ENCODE measurements at places on chromosomes 12 and 14.

GRCh38 chr14:87286191-87286590 is 706.8 kb downstream of the GALC start:
- no peak for DNase-seq

GRCh38 chr12:119914666-119915065 is 37.5 kb upstream of the CIT start:
- DNase-seq, result no peak

DNA sequence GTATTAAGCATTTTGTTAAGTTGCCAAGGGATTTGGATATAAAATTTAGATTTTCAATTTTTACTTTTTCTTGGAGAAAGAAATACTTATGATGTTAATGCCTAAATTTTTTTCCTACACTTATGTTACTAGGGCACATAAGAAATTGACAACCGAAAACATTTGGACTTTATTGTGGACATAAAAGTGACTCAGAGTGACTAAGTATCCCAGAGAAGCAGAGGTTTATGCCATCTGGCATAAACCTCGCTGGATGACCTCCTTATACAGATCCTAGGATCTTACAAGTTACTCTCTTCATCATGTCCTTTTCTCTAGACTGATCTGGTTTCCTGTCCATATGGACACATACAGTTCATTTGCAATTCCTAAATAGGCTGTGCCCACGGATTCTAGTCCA is 89.8 kb downstream of the RERG start:
- no peak for DNase-seq

- DNase-seq, result no peak
Measured at GRCh38 chr14:29569194-29569593, 358.5 kb downstream of the PRKD1 start.

DNA sequence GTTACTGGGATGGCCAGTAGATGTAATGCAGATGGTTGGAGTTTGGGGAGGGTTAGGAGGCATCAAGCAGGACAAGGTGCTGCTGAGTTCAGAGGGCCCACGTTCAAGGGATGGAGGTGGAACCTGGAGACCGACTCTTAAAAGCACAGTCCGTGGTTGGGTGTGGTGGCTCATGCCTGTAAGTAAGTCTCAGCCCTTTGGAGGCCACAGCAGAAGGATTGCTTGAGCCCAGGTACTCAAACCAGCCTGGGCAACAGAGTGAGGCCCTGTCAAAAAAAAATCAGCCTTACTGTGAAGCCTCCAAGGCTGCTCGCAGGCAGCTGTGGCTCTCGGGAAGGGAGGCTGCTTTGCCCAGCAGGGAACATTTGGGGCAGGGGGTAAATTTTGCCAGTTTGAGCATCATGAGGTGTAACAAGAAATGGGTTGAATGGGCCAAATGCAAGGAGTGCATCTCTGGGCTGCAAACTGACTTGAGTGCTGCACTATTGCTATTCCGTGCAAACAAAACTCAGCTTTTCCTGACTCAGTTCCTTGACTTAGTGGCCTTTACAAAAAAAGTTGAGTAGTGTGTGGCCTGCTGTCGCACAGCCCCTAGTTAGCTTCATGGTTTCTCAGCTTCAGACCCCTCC is 55.0 kb downstream of the ANAPC7 start:
- no peak for DNase-seq

DNA sequence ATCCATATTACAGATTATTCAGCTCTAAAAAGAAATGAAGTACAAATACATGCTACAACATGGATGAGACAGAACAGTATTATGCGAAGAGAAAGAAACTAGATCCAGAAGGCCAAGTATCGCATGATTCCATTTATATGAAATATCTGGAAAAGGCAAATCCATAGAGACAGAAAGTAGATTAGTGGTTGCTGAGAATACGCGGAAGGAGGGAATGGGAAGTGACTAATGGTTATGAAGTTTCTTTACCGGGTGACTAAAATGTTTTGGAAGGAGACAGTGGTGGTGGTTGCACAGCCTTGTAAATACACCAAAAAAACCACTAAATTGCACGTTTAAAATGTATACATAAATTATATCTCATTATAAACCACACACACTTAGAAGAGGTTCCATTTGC is 12.5 kb downstream of the PRDM4 start:
- DNase-seq, result no peak

DNA sequence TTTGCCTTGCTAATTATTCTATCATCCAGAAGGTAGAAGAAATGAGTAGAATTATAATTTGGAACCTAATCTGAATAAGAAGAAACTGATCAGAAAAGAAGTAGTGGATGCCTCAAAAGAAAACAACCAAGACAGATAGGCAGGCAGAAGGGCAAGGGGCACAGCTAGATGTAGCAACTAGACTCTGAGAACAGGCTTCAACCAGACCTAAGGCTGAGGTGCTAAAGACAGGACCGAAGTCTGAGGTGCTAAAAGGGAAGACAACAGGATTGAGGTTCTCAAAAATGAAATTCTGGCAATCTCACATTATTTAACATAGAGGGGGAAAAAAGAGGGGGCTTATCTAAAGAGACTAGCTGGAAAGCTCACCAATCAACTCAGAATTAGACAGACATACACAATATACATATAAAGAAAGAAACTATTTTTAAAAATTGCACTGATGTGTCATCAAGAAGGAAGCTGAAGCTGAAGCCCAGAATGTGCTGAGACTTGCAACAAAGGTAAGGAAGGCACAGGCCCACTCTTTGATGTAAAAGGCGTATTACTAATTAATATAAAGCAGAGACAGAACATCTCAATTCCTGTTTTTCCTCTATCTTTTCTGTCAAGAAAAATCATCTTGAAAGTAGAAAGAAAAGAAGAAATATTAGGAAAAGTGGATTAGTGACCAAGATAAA is 43.8 kb upstream of the CSRNP2 start:
- no peak for DNase-seq

GRCh38 chr14:90454041-90455000 is 57.5 kb downstream of the CALM1 start:
- DNase-seq, result no peak

DNA sequence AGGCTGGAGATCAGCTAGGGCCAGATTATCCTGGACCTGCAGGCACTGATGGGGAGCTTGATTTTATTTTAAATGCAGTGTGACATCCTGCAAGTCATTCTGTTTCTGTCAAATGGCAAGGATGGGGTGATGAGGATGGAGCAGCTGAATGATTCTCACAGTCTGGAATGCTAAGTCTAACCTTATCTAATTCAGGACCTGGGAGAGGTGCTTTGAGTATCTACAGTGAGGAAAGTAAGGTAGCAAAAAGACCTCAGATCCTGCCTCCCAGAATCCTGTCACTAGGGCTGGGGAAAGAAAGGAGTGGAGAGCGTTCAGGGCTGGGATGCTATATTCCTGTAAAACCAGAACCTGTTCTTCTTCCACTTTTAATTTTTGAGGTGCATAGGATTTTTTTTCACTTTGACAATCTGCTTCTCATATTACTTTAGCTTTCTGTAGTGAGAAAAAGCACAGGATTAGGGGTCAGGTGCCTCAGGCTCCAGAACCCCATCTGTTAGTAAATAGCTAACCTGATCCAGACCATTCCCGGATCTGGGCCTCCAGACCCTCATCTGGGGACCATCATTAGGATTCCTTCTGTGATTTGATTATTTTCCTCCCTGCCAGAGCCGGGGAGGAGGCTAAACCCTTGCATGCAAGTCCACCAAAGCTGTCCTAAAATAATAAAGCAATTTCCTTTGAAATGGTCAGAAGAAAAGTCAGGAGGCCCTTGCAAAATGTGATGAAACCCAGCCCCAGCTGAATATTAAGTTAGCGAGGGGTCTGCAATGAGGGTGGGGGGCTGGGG is 54.7 kb downstream of the ASCL1 start:
- no peak for DNase-seq

DNA sequence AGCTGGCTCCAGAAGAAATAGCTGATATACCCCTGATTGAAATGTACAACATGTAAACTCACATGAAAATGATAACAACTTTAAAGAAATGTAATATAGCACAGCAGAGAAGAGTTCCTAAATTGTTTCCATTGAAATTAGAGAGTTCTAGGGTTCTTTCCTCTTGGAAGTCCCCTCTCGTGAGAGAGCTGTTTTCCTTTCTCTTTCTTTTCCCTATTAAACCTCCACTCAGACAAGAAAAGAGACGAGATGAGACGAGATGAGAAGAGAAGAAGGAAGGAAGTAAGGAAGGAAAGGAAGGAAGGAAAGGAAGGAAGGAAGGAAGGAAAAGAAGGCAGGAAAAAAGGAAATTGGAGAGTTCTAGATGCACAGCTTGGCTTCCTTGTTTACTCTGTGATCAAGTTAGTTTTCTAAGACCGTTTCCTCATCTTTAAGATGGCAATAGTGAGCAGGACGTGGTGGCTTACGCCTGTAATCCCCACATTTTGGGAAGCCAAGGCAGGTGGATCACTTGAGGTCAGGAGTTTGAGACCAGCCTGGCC is 11.9 kb downstream of the DRAM1 start:
- DNase-seq, result no peak

DNA sequence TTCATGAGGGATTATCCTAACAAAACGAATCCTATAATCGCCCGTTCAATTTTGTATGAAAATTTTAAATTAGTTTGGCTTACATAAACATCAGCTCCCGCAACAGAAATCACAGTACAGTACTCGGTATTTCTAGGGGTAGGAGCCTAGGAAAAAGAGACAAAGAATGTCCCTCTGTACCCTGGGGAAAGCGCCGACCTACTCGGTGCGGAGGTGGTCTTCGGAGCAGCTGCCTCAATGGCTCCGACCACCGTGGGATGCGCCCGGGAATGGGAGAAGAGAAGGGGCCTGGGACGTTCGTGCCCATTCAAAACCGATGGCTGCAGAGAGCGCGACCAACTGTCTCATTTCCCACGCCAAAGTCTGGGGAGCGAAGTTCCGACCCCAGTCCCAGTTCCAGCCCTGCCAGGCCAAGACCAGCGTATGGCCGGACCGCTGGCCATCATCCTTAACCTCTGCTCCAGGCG is 618 bp downstream of the GNPNAT1 start:
- no peak for DNase-seq

- DNase-seq, result no peak
Measured at GRCh38 chr14:51006324-51006723, 62.0 kb upstream of the PYGL start.

- no peak for DNase-seq
Measured at GRCh38 chr12:92132288-92132687, 13.4 kb downstream of the BTG1 start.

- DNase-seq, result peak; percentile 30
Measured at GRCh38 chr12:64826234-64826633, 1.8 kb downstream of the TBC1D30 start.

- DNase-seq, result no peak
Measured at GRCh38 chr14:33510991-33511390, 439.9 kb downstream of the EGLN3 start.

GRCh38 chr14:27485193-27485592 is 887.4 kb upstream of the NOVA1 start:
- DNase-seq, result no peak

DNA sequence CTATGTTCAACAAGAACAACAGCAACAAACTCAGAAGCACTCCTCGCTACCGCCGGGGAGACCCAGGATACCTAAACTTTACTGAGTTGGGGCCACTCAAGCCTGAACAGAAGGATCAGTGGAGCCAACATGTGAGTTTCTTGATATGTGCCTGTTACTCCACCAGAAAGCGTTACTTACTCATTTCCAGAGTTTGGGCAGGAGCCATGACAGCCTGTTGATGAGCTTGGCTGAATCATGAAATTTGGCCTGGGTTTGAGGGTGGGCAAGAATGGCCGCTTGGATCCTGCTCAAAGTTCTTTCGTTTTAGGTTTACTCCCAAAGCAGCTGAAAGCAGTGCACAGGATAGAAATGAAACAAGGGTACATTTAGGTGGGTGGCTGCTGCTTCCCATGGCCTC is 12.0 kb upstream of the GALNT6 start:
- DNase-seq, result no peak

DNA sequence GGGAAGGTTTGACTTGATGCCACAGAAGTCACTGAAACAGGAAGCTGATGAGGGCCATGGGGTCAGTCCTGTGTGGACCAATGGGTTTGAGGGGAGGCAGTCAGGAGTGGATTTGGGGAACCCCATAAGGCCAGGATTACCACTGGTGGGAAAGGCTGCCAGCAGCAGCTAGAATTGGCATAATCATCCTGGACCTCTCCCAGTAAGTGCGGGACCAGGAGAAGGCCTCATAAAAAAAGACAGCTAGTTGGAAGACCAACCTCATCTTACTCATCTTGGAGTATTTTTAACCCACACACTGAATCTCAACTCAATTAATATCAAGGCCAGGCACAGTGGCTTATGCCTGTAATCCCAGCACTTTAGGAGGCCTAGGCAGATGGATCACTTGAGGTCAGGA is 22.7 kb downstream of the TBX3 start:
- DNase-seq, result no peak

- DNase-seq, result no peak
Measured at GRCh38 chr14:84646786-84647500, 883.0 kb upstream of the FLRT2 start.

DNA sequence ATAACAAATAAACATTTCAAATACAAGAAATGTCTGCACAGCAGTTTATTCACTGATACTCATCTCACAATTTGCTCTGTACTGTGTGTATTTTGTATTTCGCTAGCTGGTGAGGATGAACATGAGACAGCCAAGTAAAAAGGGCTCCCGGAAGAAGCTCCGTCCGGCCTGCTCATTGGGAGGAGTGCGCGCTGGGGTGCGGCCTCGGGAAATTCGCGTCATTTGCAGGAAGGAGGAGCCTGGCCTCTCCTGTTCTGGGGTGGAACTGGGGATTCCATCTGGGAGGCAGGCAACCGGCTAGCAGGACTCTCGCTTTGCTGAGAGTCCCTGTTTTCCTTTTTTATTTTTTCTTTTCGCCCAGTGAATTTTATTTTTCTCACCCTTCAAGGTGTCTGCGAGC is 368.4 kb upstream of the TMEM132C start:
- no peak for DNase-seq

DNA sequence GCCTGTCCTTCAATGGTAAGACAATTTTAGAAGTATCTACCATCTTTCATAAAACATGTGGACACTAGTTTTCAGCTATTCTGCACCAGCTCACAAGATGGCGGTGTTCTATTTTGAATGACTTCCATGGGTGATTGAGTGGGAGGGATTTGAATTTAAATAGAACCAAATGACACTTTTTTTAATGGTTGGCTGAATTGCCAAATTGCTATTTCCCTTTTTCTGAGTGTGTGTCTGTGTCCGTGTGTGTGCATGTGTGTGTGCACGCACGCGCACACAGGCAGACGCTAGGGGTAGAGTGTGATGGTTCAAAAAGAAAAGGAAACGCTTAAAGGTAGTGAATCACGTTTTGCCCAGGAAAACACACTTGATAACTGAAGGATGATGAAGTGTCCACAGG is 362.6 kb downstream of the DAD1 start:
- DNase-seq, result no peak

DNA sequence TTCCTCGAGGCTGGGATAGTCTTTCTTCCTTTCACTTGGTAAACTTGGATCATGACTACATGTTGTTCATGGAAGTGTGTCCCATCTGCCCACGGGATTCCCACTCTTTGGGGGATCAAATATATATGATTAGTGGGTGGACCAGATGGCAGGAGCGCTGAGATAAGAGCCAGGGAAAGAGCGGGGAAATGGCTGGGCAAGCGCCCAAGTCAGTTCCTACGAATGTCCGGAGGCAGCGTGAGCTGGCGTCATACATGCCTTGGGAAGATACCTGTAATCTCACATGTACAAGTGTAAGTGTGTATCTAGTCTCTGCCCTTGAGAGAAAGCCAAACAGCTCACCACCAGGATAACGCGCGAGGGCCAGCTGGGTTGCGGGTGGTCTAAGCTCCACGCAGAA is 62.3 kb downstream of the FZD10 start:
- no peak for DNase-seq
